ENCODE measurements at places on chromosomes 3 and 15.

DNA sequence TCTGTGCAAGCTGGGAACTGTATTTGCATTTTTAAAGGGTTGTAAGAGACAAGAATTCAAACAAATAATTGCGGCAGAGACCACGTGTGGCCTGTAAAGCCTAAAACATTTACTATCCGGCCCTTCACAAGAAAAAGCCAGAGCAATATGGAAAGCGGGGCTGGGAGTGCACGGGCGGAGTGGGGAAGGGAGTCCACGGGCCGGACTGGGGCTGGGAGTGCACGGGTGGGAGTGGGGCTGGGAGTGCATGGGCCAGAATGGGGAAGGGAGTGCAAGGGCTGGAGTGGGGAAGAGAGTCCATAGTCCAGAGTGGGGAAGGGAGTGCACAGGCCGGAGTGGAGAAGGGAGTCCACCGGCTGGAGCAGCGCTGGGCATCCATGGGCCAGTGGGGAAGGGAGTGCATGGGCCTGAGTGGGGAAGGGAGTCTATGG lies 41.2 kb downstream of the KLF15 start:
- DNase-seq: no peak

- DNase-seq: no peak
Measured at GRCh38 chr15:64454282-64454681, 6.1 kb upstream of the ZNF609 start.

DNA sequence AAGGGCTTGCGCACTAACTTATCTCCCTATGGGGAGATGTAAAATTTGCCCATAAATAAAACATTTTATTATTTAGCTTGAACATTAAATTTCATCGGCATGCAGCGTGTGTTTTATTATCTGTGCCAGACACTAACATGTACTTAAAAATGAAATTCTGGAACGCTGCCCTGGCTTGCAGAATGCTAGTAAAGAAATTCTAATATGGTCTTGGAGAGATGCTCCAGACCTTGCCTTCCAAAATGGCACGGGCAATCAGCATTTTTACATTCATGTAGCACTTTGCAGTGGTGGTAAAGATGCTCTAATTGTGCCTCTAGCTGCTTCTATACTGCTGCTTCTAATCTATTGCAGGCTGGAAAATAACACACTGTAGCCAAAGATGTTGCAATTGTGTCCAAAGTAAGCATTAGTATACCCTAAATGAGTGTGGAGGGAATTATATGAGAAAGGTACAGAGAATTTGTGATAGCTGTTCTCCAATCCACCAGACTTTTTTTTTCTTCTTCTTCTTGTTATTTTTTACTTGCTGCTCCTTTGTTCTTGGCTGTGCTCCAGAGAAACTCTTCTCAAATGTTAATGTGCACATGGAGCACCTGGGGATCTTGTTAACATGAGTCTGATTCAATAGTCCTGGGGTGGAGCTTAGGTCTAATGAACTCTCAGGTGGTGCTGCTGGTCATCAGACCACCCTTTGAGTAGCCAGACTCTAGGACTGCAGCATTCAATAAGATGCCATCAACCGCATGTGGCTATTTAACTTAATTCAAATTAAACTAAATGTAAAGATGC lies 47.3 kb downstream of the CRABP1 start:
- no peak for DNase-seq

DNA sequence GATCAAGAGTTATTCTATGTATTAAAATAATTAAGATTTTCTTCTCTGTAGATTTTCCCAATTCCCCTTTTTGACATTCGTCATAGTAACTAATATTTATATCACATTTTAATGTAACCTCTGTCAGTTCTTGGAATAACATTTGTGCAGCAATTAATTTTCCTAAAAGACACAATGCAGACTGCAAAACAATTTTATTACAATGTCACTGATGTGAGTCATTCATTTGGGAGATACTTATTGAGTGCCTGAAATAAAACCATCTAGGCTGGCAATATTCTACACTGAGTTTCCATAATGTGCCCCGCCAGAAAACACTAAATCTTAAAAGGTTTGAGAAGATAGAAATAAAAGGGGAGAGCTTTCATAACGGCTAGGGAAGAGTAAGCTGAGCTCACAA lies 6.7 kb upstream of the USP13 start:
- DNase-seq: no peak

GRCh38 chr3:133317866-133318265 lies 82.0 kb upstream of the BFSP2 start:
- DNase-seq: no peak

DNA sequence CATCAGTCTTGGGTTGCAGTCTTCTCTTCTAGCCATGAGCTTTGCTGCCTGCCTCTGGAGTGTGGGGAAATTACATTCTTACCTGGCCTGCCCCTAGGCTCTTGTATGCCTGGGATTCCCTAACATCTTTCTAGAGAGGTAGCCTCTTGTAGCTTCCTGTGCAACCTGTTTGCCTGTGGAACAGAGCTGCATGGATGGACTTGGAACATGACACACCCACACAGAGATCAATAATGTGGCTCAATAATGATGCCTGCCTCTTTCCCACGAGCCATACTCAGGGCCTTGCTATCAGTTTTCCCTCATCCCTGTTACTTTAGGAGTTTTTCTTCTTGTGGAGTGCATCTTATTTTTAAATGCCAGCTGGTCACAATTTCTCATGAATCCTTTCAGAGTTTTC lies 11.4 kb downstream of the CHCHD6 start:
- DNase-seq: no peak

Data from GM10248 (cell line).